ENCODE measurements at places on chromosomes 6 and 20.
A peak's percentile ranks its signal among the peaks of the same experiment; 100 is the strongest.

DNA sequence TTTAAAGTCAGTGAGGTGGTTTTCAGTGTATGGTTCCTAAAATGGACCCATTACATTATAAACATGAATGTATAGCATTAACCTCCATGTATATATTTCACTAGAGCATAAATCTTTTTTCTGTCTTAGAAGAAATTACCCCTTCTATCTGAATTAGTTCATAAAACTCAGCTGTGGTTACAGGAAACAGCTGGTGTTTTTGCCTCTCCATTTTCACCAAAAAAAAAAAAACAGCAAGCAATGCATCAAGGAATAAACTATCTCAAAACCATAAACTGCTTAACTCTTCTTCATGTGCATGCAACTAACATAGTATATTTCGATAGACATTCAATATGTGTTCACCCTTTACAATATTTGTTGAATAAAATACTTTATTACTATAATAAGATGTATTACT lies 40.2 kb downstream of the MOXD1 start:
- DNase-seq: no peak

DNA sequence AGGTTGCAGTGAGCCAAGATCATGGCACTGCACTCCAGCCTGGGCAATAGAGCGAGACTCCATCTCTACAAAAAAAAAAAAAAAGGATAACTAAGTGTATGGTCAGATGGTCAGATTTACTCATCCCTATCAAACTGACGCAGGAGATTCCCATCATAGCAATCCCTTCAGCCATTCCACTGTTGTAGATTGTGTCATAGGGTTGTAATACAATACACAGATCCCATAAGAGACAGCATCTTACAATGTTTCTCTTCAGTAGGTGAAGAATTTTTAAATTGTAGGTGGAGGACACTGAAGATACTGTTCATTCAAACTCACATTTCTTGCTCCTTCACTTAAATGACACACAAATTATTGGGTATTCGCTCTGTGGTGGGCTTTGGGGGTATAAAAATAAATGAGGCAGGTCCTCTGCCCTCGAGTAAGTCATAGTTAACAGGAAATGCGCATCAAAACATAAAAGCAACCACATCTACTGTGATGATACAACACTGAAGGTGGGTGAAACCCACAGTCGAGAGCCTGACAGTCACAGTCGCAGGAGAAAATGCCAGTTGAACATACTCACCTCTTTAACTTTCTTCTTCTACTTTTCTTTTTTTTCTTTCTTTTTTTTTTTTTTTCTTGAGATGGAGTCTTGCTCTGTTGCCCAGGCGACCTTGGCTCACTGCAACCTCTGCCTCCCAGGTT lies 205.5 kb downstream of the ZNF217 start:
- peak; percentile 14 for DNase-seq

DNA sequence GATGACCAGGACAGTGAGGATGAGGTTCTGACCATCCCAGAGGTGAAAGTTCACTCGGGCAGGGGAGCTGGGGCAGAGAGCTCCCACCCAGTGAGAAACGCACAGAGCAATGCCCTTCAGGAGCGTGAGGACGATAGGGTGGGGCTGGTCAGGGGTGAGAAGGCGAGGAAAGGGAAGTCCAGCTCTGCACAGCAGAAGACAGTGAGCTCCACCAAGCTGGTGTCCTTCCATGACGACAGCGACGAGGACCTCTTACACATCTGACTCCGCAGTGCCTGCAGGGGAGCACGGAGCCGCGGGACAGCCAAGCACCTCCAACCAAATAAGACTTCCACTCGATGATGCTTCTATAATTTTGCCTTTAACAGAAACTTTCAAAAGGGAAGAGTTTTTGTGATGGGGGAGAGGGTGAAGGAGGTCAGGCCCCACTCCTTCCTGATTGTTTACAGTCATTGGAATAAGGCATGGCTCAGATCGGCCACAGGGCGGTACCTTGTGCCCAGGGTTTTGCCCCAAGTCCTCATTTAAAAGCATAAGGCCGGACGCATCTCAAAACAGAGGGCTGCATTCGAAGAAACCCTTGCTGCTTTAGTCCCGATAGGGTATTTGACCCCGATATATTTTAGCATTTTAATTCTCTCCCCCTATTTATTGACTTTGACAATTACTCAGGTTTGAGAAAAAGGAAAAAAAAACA lies 16.6 kb upstream of the SLC22A1 start:
- no peak for DNase-seq

DNA sequence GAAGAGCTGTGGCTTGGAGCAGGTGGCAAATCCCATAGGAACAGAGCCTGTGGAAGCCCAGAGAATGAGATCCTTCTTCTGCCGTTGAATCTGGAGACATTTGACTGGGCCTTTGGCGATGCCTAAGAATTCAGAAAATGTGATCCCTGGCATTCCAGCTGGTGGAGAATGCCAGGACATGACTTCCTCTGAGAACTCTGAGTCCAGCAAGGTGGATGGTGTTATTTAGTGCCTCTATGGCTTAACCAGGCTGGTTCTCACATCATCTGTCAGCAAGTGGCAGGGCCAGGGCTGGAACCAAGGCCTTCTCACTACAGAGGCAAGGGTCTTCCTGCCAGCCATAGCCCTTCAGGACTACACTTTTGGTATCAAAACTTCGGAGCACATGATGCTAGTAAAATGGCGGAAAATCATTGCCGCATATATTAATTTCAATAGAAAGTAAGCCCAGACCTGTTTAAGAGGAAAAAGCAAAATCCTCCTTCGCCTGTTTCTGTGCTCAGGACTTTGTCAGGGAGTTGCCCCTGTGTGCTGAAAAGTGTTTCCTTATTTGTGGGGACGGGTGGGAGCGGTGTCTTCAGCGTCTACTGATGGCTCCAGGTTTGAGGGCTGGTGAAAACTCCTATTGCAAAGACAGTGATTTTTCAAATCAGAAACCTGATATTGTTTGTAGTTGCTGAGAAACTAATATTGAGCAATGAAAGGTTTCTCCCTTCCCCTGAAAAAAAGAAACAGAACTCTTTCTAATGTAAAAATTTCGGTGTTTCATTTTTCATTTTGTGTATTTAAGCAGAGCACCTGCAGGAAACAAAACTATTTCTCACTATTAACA lies 23.9 kb downstream of the DUSP22 start:
- DNase-seq: no peak

GRCh38 chr20:46330072-46330763 lies 21.9 kb upstream of the CDH22 start:
- no peak for DNase-seq

DNA sequence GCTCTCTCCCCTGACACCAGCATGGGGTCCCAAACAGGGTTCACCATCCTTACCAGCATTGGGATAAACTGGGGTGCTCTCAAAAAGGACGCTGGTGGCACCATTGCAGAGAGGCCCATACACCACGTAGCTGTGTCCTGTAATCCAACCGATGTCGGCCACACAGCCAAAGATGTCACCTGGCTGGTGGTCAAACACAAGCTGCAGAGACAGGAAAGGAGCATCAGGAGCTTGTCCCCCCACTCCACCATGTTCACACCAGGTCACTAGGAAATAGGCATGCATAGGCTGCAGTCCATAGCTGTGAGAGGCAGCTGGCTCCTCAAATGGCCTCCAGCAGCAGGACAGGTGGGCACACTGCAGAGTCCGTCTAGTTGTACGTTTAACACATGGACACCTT lies 28.8 kb upstream of the APMAP start:
- DNase-seq: no peak

- DNase-seq: no peak
Measured at GRCh38 chr20:29300579-29301551, 1956.6 kb upstream of the DEFB115 start.

- DNase-seq: peak; percentile 65
Measured at GRCh38 chr20:41135187-41135887, 2.0 kb upstream of the PLCG1 start.

GRCh38 chr6:92176666-92177065 lies 1242.7 kb downstream of the EPHA7 start:
- no peak for DNase-seq

GRCh38 chr6:19988555-19988954 lies 151.4 kb downstream of the ID4 start:
- no peak for DNase-seq

GRCh38 chr6:11386323-11386722 lies 151.2 kb upstream of the TMEM170B start:
- DNase-seq: no peak

DNA sequence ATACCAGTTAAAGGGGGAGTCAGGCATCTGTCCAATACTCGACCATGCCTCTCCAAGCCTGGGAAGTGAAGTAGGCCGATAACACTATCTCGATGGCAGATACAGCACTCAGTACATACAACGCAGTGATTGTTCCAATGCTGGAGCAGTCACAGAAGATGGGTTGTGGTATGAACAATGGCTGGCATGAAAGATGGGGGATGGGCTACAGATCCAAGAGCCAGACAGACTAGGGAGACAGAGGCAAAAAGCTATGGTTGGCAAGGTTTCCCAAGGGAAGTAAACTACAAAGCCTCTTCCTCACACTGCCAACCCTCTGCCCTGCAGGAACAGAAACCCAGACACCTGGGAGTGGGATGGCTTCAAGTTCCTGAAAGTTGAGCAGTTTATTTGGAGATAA lies 19.2 kb downstream of the FKBP1A start:
- DNase-seq: no peak

DNA sequence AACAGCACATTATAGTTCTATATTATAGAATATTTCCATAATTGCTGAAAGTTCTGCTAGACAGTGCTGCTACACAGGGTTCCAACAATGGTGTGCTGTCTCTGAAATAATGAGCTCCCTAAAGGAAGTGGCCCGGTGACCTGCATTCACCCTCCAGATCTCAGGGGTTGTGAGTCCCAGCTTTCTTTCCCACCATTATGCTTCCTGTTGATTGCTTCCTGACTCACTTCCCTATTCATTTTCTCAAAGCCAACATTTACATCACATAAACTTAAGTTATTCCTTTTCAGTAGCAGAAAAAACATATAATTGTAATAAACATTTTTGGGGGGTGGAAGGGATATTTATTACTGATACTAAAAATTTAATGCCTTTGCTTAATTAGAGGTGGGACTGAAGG lies 12.9 kb upstream of the CCN6 start:
- DNase-seq: no peak

DNA sequence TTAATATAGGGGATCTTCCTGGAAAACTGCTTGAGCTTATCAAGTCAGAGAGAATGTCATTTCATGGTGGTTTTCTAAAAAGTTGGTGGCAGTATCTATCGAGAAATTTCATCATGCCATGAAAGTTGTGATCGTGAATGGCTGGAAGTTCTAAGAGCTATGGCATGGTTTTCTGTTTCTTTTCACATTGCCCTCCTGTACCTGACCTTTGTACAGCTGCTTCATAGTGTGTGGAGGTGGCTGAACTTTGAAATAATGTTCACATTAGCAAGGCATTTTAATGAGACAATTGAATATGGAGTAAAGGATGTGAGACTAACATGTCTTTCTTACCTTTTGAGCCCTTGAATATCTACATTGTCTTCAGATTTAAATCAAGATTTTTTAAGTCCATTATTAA lies 278.2 kb upstream of the ID4 start:
- no peak for DNase-seq

GRCh38 chr6:148407372-148407771 lies 64.7 kb downstream of the SASH1 start:
- no peak for DNase-seq

GRCh38 chr20:45406260-45407066 lies 1.6 kb upstream of the DBNDD2 start:
- DNase-seq: peak; percentile 60

DNA sequence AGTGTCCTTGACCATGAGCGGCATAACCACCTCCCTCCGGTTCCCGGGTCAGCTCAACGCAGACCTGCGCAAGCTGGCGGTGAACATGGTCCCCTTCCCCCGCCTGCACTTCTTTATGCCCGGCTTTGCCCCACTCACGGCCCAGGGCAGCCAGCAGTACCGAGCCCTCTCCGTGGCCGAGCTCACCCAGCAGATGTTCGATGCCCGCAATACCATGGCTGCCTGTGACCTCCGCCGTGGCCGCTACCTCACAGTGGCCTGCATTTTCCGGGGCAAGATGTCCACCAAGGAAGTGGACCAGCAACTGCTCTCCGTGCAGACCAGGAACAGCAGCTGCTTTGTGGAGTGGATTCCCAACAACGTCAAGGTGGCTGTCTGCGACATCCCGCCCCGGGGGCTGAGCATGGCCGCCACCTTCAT lies 4.9 kb downstream of the TUBB1 start:
- DNase-seq: no peak

GRCh38 chr20:58691773-58692578 lies 624 bp upstream of the NPEPL1 start:
- DNase-seq: peak; percentile 22

GRCh38 chr6:9540534-9541126 lies 874.2 kb downstream of the TFAP2A start:
- DNase-seq: no peak

- no peak for DNase-seq
Measured at GRCh38 chr20:1061484-1062221, 56.7 kb upstream of the PSMF1 start.

DNA sequence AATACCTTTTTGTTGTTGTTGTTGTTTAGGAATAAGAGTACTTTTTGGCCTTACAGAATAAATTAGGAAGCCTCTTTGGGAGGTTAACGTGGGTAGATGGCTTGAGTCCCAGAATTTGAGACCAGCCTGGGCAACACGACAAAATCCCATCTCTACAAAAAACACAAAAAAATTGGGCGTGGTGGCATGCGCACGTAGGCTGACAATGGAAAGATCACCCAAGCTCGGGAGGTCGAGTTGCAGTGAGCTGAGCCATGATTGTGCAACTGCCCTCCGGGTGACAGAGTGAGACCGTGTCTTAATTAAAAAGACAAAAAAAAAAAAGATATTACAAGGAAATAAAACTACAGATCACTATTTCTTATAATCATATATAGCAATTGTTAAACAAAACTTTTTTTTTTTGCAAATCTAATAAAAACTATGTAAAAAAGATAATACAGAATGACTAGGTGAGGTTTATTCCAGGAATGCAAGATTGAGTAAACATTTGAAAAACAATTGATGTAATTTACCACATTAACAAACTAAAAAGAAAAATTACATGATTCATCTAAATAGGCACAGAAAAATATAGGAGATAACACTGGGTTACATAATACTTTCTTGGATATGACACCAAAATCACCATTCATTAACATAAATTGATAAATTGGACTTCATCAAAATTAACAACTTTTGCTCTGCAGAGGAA lies 43.6 kb upstream of the ASCC3 start:
- DNase-seq: no peak

- no peak for DNase-seq
Measured at GRCh38 chr6:34672657-34673043, 23.9 kb downstream of the ILRUN start.

GRCh38 chr20:50957276-50957675 lies 1.1 kb downstream of the DPM1 start:
- no peak for DNase-seq

GRCh38 chr6:151022492-151022891 lies 157.0 kb downstream of the MTHFD1L start:
- DNase-seq: no peak

DNA sequence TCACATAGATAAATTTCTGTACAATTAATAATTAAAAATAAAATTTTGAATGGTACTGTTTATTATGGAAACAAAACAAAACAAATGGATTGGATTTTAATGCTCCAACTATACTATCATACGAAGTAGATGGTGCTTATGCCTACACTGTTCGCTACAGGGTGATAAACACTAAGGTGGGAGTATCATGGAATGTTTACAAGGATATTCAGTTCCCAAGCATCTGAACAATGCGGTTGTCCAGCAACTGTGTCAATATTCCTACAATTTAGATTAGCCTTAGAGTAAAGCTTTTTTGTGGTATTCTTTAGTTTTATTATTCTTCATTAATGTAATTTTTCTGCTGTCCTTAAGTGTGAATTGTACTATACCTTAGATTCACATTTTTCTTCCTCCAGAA lies 105.1 kb downstream of the MMS22L start:
- DNase-seq: no peak

- no peak for DNase-seq
Measured at GRCh38 chr6:128572294-128572693, 51.9 kb upstream of the PTPRK start.

GRCh38 chr6:72683797-72684196 lies 61.9 kb downstream of the KCNQ5 start:
- no peak for DNase-seq

All from activated CD4-positive, alpha-beta T cell treated with anti-CD3 and anti-CD28 coated beads, Interleukin-2, amount 50 U/mL, for 48 hours (primary cell).